ENCODE measurements at places on chromosomes 13 and 19.

DNA sequence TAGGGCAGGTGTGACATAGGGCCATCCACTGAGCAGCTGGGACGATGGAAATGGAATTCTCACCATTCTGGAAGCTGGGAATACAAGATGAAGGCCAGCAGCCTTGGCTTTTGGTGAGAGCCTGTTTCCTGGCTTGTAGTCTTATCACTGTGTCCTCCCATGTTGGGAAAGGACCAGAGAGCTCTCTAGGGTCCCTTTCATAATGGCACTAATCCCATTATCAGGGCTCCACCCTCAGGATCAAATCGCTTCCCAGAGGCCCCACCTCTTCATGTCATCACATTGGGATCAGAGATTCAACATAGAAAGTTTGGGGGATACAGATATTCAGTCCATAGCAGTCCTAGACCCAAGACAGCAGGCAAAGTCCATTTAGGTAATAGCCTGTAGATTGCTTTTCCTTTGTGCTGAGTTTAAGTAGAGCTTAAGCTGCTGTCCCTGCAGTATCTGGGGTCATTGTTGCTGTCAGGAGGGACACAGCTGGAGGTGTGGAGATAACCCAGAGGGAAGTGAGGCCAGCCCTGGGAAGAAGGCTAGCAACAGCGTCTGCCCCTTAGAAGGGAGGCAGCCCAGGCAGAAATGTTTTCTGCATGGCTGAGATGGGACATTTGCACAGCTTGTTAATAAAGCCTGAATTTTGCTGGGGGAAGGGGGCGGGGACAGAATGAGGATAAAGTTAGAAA lies 136.5 kb upstream of the GPR12 start:
- no peak for DNase-seq

- no peak for DNase-seq
Measured at GRCh38 chr19:44824761-44825160, 15.9 kb downstream of the BCAM start.

DNA sequence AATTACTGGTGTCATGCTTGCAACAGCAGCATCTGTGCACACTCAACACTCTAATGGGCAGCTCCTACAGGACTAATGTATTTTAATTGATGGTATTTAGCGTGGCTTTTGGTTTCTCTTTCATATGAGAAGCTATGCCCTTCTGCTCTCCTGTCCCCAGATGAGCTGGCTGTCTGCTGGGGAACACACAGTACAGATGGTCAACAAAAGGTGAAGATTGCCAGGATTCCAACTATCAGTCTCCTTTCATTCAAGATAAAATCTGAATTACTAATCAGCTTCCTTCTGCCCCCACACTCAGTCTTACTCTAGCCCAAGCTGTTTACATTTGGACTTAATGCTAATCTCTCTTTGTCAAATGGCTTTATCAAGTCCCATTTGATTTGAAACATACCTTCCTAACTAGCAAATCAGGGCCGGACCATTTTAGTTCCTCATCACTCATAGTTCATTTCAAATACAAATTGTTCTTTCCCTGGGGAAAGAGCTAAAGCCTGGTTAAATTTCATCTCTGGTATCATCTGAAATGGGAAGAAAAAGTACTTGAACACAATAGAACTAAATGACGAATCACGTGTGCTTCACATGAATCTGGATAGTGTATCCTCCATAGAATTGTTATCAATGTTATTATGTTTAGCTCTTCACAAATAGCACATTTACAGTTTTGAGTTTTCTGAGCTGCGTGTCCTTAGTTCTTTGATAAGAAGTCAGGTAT lies 988.0 kb downstream of the PCDH17 start:
- no peak for DNase-seq

DNA sequence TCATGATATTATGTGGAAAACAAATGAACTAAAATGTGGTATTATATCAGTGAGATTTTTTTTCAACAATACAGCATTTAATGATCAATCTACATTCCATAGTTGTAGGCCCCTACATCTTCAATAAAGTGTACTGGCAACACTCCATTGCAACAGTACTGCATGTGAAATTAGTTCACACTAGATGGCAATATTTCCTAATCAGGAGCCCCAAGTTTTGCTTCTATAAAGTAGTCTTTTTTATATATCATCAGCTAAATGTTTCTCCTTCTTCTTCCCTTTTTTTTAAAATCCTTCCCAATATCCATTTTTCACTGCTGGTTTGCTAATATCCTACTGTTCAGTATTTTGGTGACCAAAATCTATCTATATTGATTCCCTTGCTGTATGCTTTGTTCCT lies 528.3 kb upstream of the ATXN8OS start:
- DNase-seq, result no peak

- DNase-seq, result no peak
Measured at GRCh38 chr13:78138756-78139155, 220.1 kb upstream of the EDNRB start.

DNA sequence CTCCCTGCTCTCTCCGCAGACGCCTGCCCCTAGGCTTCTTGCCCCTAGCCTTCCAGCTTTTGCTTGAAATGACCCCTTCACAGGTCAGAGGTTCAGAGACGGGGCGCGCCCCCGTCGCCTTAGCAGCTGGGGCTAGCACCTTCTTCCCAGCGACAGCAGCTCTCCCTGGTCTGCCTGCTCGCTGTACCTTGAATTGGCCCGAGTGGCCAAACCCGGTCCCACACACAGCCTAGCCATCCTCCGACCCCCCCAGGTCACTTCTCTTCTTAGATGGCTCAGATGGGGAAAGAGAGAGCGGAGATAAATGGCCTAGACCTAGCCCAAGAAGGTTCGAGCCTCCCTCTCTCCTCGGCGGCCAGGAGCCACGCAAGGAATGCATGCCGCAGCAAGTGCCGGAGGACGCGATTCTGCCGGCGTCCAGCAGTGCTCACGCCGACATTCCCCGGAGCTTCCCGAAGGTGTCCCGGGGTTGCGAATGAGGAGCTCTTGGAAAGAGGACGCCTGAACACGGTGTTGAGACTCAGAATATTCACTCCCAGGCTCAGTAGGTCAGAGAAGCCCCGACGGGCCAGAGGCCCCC lies 1.3 kb downstream of the CDX2 start:
- no peak for DNase-seq

DNA sequence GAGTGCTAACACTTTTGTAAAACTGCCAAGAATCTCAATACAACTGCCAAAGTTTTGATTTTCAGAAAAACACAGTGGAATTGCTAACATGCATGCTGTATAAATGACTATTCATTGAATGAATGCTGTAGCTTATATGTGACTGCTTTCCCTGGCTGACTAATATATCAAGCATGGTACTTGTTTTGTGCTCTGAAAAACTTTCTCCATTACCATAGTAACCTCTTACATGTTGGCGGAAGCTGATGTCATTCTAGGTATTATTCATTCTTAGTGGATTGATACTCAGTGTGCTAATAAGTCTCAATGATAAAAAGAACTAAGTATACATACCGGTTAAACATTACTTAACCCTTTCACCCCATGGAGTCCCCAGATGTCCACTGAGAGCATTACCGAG lies 166.1 kb upstream of the MYO16 start:
- no peak for DNase-seq

DNA sequence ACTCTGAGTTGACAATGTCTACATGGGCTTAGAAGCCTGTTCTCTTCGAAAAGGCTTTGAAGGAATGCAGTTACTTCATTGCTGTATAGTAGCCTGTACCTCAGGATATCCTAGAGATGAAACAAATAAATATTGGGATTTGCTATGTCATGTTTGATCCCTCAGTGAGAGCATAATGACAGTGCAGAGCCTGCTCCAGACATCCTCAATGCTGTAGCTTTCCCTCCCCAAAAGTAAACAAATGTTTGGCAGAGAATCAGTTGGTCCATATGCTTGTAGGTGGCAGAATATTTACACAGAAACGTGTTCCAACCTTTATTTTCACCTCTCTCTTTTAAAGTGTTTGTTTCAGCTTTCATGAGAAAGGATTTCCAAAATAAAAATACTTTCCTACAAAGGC lies 515.3 kb upstream of the SGCG start:
- DNase-seq, result no peak

- no peak for DNase-seq
Measured at GRCh38 chr19:10815969-10816644, 19.9 kb downstream of the TMED1 start.

- peak; percentile 14 for DNase-seq
Measured at GRCh38 chr19:53521373-53522202, 16.4 kb upstream of the ZNF331 start.

DNA sequence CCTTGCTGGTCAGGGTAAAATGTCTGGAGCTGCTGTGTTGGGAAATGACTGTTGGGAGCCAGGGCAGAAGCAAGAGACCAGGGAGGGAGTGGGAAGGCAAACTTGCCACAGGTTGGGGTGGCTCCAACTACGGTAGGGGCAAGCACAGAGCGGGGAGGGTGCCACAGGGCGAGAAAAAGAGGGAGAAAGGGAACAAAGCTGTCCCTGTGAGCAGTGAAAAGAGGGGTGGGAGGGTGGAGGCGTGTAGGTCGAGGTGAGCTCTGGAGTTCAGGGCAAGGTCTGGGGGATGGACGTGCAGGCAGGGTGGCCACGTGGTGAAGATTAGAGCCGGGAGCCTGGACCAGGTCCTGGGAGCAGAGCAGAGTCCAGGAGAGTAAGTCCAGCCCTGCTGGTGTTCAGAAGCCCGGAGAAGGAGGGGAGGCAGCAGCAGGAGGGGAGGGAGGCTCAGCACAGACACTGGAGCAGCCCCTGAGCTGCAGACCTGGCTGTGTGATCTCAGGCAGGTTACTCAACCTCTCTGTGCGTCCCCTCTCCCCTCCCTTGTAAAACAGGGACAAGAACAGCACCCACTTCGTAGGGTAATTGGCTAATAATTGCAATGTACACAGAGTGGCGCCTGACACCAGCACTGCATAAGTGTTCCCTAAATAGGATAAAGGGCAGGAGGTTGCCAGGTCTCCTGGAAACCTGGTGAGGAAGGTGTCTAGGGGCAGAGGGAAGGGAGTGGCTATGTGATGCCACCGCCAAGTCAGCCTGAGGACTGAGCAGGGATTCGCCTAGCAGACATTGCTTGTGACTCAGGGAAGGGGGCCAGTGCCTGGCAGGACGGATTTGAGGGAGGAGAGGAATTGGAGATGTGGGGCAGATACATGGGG lies 3.2 kb upstream of the POLR2E start:
- DNase-seq, result no peak

Measured in activated naive CD8-positive, alpha-beta T cell treated with anti-CD3 and anti-CD28 coated beads for 36 hours (primary cell).